Natural killer cell (primary cell): ENCODE measurements at places on chromosomes 6 and 20. TPM values are rescaled to one million over a fixed set of nuclear protein-coding genes. Genes with fewer than 3 reads are reported as not detected.

DNA sequence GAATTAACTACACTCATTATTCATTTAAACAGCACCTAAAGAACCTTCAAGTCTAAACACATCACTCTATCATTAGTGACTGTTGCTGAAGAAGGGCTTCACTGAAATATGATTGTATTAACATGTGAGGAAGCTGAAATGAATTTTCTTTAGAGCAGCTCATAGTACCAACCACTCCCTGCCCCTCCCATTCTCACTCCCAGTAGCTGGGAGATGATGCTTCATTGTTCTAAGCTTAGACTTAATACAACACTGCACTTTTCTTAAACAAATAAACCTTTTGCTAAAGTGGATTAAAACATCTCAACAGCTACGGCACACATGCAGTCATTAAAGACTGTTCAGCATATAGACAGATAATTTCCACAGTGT, 63.1 kb downstream of the ATXN1 start:
- H3K4me1 ChIP-seq: peaks cover 27% of the 10 kb centered on the region
- no peaks in the 10 kb centered on the region for H3K27me3 ChIP-seq
- no peak overlapping the region for H3K4me3 ChIP-seq
- H3K36me3 ChIP-seq: no peaks in the 10 kb centered on the region
- no peak for DNase-seq
- H3K27ac ChIP-seq: no peak overlapping the region

The LY6G6F gene
- 0.97 TPM for total RNA-seq

DNA sequence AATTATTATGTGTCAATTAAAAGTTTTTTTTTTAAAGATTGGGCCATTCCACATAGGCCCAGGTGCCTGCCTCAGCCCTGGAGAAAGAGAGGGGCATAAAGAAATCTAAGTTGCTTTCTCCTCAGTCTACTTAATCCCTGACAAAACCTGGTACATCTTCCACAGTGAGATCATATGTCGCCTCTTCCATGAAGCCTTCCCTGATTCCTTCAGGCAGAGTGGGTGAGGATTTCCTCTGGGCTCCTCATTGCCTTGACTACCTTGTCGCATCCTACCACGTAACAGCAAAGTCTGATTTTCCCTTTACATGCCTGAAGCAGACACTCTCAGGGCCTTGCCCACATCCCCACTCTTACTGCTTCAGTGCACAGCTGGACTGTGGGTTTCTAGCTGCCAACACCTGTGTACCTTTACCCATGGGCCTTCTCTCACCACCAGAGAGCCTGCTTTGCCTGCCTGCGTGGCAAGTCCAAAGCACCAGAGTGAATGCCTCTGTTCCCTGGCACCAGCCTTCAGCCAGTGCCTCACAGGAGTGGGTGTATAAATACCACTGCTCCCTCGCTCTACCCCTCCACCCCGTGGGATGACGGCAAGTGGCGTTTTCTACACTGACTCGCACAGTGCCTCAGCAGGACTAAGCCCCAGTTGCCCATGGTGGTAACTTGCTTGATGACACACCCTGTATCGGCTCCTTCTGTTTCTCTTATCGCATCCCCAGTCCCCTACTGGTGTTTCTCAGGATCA, 68.0 kb downstream of the EYA2 start:
- H3K27me3 ChIP-seq: no peaks in the 10 kb centered on the region
- H3K27ac ChIP-seq: no peak overlapping the region
- H3K4me1 ChIP-seq: no peaks in the 10 kb centered on the region
- no peaks in the 10 kb centered on the region for H3K36me3 ChIP-seq
- no peak for DNase-seq
- no peak overlapping the region for H3K4me3 ChIP-seq

DNA sequence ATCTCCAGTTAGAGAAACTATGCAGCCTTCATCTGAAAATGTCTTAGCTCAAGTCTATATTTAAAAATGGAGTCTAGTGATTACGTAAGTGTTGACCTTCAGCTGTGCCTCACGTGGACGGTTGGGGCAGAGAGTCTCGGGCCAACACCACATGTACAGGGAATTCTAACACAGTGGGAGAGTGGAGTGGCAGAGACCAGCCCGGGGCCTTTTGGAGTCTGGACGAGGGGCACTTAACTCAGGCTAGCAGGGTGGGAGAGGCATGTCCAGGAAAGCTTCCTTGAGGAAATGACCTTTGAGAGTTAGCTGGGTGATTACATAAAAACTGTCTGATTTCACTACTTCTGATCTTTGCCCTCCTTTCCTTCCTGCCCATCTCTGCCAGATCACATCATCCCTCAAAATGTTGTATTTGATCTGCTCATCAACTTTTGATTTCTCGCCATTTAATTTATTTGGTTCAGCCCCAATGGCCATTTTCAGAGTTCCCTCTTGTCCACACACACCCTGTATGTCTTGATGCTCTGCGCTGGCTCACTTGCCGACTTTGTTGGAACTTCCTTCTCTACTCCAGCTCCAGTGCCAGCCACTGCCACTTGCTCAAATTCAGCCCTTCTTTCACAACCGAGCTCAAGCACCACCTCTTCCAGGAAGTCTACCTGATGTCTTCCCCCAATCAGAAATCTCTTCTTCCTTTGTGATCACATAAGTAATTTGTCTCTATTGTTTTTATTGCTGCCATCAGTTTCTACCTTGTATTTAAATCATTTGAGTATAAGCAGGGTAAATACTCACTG, 2.6 kb downstream of the ARMC2 start:
- peaks cover 11% of the 10 kb centered on the region for H3K36me3 ChIP-seq
- H3K27me3 ChIP-seq: no peaks in the 10 kb centered on the region
- peaks cover 11% of the 10 kb centered on the region for H3K4me1 ChIP-seq

The TUBB2B gene
- total RNA-seq: 0.75 TPM

DNA sequence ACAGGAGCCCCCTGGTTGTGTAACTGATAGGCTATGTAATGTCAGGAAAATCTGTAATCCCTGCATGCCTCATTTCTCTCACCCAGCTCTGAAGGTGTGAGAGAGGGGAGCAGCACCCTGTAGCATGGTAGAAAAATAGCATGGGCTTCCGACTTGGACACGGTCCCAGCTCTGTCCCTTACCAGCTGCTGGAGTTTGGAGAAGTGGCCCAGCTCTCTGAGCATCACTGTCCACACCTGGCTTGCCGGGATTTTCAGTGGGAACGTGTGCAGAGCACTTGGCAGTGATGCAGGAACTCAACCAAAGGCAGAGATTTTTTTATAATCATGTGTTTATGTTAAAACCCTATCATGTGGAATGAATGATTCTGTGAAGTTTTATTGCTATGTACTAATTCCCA, 34.6 kb downstream of the STK35 start:
- no peaks in the 10 kb centered on the region for H3K27me3 ChIP-seq
- H3K27ac ChIP-seq: no peak overlapping the region
- no peak overlapping the region for H3K4me3 ChIP-seq
- no peak for DNase-seq

GRCh38 chr20:18754030-18754652, 59.4 kb upstream of the SCP2D1 start:
- H3K27ac ChIP-seq: no peak overlapping the region
- H3K4me3 ChIP-seq: no peak overlapping the region
- H3K4me1 ChIP-seq: peaks cover 6% of the 10 kb centered on the region
- no peak for DNase-seq
- no peaks in the 10 kb centered on the region for H3K27me3 ChIP-seq
- no peaks in the 10 kb centered on the region for H3K36me3 ChIP-seq

The ATF6B gene
- 187 TPM for total RNA-seq

GRCh38 chr6:169726049-169726400, 1.7 kb upstream of the PHF10 start:
- H3K4me1 ChIP-seq: peaks cover 16% of the 10 kb centered on the region
- no peak overlapping the region for H3K27ac ChIP-seq
- no peaks in the 10 kb centered on the region for H3K36me3 ChIP-seq
- DNase-seq: no peak

DNA sequence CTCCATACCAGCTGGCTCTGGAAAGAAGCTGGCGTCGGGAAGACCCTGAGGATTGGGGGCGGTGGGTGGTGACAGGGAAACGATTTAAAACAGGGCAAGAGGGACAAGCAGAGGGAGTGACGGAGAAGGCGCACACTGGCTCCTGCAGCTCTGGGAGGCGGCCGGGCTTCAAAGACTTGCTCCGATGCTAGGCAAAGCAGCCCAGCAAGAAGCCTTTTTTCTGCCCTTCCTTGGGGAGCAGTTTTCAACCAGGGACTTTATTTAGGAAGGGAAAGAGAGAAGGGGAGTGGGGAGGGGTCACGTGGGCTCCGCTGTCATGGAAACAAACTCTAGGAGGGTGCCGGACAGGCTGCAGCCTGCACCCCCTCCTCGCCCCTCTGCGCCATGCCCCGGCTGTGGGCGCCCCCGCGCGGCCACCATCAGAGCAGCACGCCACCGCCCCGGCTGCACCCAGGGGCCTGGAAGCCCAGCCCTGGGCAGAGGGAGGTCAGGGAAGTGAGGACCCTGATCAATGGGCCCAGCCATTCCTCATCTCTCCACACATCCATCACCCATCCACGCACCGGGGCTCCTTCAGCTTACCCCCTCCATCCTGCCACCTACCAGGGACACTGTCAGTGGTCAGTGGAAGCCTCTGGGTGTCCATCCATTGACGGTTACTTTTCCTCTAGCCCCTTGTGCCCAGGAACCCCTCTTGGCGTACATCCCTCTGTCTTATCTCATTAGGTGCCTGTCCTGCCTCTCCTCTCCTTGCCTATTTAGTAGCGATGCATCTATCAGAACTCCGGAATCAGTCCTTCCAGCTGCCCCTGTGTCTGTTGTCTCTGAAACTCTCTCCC, 66.6 kb upstream of the CCDC167 start:
- H3K36me3 ChIP-seq: no peaks in the 10 kb centered on the region
- peaks cover 6% of the 10 kb centered on the region for H3K27me3 ChIP-seq
- peaks cover 23% of the 10 kb centered on the region for H3K4me1 ChIP-seq
- no peak overlapping the region for H3K27ac ChIP-seq
- H3K4me3 ChIP-seq: peak overlapping the region; percentile 11
- DNase-seq: peak; percentile 82

- no peaks in the 10 kb centered on the region for H3K27me3 ChIP-seq
- H3K36me3 ChIP-seq: peaks cover 88% of the 10 kb centered on the region
- no peak overlapping the region for H3K27ac ChIP-seq
- H3K4me1 ChIP-seq: no peaks in the 10 kb centered on the region
- H3K4me3 ChIP-seq: no peak overlapping the region
Measured at GRCh38 chr6:7300926-7301325, 12.1 kb downstream of the SSR1 start.

DNA sequence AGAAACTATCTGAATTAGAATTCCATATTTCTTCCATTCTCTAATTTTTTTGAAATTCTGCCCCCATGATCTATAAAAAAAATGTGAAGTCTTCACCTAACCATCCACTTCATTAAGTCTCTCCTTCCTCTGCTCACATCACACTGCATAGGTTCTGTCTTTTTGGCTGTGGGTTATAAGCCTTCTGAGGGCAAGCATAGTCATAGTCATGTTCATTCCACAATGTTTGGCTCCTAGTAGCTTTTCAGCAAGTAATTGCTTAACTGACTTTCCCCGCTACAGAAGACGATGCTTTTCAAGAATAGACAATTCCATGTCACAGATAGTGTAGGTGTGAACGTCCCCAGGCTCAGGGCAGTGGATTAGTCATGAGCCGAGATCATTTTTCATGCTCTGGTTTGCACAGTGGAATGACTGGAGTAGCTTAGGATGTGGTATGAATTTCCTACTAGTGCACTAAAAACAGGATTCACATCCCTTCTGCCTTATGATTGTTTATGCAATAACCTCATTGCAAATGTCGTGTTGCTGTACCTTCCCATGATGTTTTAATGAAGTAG, 29.1 kb downstream of the WRNIP1 start:
- H3K36me3 ChIP-seq: no peaks in the 10 kb centered on the region
- peaks cover 74% of the 10 kb centered on the region for H3K4me1 ChIP-seq
- H3K4me3 ChIP-seq: no peak overlapping the region
- no peak for DNase-seq
- H3K27ac ChIP-seq: peak overlapping the region; percentile 73
- no peaks in the 10 kb centered on the region for H3K27me3 ChIP-seq
